ENCODE measurements at places on chromosomes 2 and 18. TPM values are rescaled to one million over a fixed set of nuclear protein-coding genes. Genes with fewer than 3 reads are reported as not detected.

GRCh38 chr2:897091-897490 is 53.6 kb upstream of the SNTG2 start:
- H3K36me3 ChIP-seq, result no peaks in the 10 kb centered on the region
- H3K4me1 ChIP-seq, result no peaks in the 10 kb centered on the region
- peaks cover 11% of the 10 kb centered on the region for H3K27me3 ChIP-seq
- H3K4me3 ChIP-seq, result no peak overlapping the region
- H3K27ac ChIP-seq, result no peak overlapping the region

- DNase-seq, result no peak
- H3K27ac ChIP-seq, result no peak overlapping the region
- no peak overlapping the region for H3K4me3 ChIP-seq
- H3K4me1 ChIP-seq, result peaks cover 14% of the 10 kb centered on the region
- H3K27me3 ChIP-seq, result peaks cover 34% of the 10 kb centered on the region
Observed at GRCh38 chr2:54672590-54673456, 50.6 kb upstream of the EML6 start.

GRCh38 chr18:58694720-58695468 is 23.6 kb downstream of the MALT1 start:
- no peak for DNase-seq
- H3K4me3 ChIP-seq, result no peak overlapping the region
- peaks cover 58% of the 10 kb centered on the region for H3K4me1 ChIP-seq
- H3K27ac ChIP-seq, result peak overlapping the region; percentile 79
- peaks cover 51% of the 10 kb centered on the region for H3K36me3 ChIP-seq

GRCh38 chr2:168396131-168396530 is 59.9 kb upstream of the CERS6 start:
- no peaks in the 10 kb centered on the region for H3K4me1 ChIP-seq
- no peak overlapping the region for H3K4me3 ChIP-seq
- no peaks in the 10 kb centered on the region for H3K36me3 ChIP-seq
- no peak for DNase-seq
- H3K27ac ChIP-seq, result no peak overlapping the region

GRCh38 chr2:130261970-130262760 is 63.9 kb upstream of the TUBA3E start:
- H3K4me1 ChIP-seq, result no peaks in the 10 kb centered on the region
- H3K27me3 ChIP-seq, result peaks cover 22% of the 10 kb centered on the region
- no peak overlapping the region for H3K27ac ChIP-seq
- H3K4me3 ChIP-seq, result no peak overlapping the region
- H3K36me3 ChIP-seq, result no peaks in the 10 kb centered on the region

DNA sequence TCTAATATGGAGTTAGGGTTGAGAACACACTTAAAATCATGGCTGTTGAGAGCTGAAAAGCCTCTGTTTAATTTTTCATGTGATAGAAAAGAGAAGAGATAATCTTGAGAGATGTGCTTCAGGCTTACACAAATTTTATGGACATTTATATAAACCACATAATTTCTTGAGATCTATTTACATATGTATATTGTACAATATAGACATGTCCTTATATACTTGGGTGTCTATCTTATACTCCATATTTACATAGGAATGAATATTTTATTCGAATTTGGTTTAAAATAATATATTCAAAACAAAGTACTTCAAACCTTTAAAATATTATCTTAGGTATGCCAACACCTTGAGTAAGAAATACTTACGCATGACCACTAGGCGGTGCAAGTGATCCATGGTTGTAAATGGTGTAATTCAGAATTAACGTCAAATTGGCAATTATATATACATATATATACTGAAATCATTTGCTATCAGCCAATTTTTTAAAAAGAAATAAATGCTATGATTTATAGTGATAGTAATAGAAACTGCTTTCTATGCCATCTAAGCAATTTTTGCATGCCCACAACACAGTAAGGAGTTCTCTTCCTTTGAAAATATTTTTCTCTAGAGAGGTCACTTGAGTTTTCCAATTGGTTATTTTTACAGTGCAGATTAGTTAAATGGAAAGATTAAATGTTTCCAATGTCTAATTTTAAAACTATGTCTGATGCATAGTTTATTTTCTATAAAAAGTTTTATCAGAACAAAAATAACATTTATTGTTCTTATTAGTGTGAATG is 37.6 kb upstream of the SPAG16 start:
- H3K4me3 ChIP-seq, result no peak overlapping the region
- H3K27me3 ChIP-seq, result no peaks in the 10 kb centered on the region
- H3K27ac ChIP-seq, result no peak overlapping the region
- peaks cover 10% of the 10 kb centered on the region for H3K4me1 ChIP-seq
- H3K36me3 ChIP-seq, result no peaks in the 10 kb centered on the region

DNA sequence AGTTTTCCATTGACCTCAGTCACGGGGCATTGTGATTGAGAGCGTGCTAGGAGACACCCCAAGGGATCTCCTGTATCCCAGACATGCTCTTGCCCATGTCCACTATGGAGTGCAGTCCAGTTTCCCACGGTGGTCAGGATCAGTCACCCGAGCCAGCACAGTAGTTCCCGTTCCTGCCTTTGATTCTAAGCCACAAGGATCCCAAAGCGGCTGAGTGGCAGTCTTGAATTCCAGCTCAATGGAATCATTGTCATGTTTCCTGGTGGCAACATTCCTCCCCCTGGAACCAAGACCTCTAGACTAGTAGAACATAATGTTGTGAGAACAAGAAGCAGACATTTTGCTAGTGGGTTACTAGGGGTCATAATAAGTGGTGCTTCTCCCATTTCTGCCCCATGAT is 154.3 kb downstream of the SEPTIN10 start:
- H3K27me3 ChIP-seq, result no peaks in the 10 kb centered on the region
- no peak overlapping the region for H3K27ac ChIP-seq
- H3K4me1 ChIP-seq, result peaks cover 12% of the 10 kb centered on the region
- H3K36me3 ChIP-seq, result peaks cover 2% of the 10 kb centered on the region
- DNase-seq, result no peak

DNA sequence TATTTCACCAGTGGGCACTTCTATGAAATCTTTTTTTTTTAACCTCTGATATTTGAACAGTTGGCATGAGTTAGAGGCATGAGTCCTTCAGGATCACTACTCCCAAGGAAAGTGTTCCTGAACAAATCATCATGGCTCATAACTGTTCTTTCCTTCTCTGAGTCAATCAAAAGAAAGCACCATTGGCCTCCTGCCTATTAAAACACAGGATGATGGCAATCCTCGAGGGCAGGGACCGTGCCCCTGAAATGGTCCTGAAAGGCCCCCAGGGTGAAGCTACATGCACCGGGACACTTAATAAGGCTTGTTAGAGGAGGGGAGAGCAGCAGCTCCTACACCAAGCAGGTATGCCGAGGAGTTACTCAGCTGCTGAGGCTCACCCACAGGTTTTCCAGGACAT is 43.5 kb downstream of the SLC14A2 start:
- no peak overlapping the region for H3K27ac ChIP-seq
- H3K4me1 ChIP-seq, result peaks cover 28% of the 10 kb centered on the region
- no peaks in the 10 kb centered on the region for H3K27me3 ChIP-seq
- DNase-seq, result no peak
- H3K36me3 ChIP-seq, result no peaks in the 10 kb centered on the region
- H3K4me3 ChIP-seq, result no peak overlapping the region

DNA sequence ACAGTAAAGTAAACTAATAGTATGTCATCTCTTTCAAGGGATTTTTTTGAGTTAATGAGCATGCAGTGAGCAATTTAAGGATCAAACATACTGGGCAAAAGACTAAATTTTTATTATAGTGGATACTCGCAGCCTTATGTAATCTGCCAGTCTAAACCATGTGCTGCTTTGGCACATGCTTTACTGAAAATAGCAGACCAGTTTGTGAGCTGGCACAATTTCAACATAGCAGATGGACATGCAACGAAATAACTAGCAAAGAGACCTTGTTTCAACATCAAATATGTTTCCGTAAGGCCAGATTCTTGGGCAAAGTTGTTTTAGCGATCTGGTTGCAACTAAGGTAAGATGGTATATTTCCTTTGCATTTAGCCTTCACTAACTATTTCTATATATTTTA is 807.3 kb downstream of the NR4A2 start:
- no peaks in the 10 kb centered on the region for H3K4me1 ChIP-seq
- no peak overlapping the region for H3K4me3 ChIP-seq
- no peaks in the 10 kb centered on the region for H3K36me3 ChIP-seq
- DNase-seq, result no peak
- H3K27me3 ChIP-seq, result no peaks in the 10 kb centered on the region
- H3K27ac ChIP-seq, result no peak overlapping the region

GRCh38 chr2:221914334-221914880 is 342.3 kb upstream of the EPHA4 start:
- no peak overlapping the region for H3K27ac ChIP-seq
- peaks cover 4% of the 10 kb centered on the region for H3K27me3 ChIP-seq
- DNase-seq, result no peak
- H3K4me3 ChIP-seq, result no peak overlapping the region

GRCh38 chr2:207231106-207231865 is 65.5 kb upstream of the KLF7 start:
- no peaks in the 10 kb centered on the region for H3K36me3 ChIP-seq
- peaks cover 42% of the 10 kb centered on the region for H3K4me1 ChIP-seq
- peak overlapping the region; percentile 79 for H3K27ac ChIP-seq
- H3K4me3 ChIP-seq, result no peak overlapping the region
- no peaks in the 10 kb centered on the region for H3K27me3 ChIP-seq
- DNase-seq, result peak; percentile 43

GRCh38 chr2:10160203-10160955 is 37.8 kb downstream of the RRM2 start:
- DNase-seq, result no peak
- H3K4me3 ChIP-seq, result no peak overlapping the region
- H3K36me3 ChIP-seq, result peaks cover 8% of the 10 kb centered on the region
- H3K4me1 ChIP-seq, result no peaks in the 10 kb centered on the region
- H3K27me3 ChIP-seq, result no peaks in the 10 kb centered on the region

DNA sequence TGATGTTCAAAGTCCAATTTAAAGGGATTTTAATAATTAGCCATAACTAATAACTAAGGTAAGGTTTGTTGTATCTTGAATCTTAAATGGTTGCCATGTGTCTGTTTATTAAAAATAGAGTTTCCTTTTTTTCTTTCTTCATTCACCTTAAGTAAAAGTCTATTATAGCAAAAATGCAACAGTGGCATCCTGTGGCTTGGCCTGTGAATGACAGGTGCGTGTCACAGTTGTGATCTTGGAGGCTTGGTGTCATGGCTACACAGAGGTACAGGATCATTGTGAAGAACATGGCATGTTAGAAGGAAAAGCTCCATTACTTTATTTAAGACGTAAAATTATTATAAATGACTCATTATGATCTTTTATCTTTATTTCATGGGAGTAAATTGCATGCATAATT is 246.1 kb downstream of the BCL2 start:
- H3K4me1 ChIP-seq, result peaks cover 7% of the 10 kb centered on the region
- H3K4me3 ChIP-seq, result no peak overlapping the region
- DNase-seq, result peak; percentile 46

GRCh38 chr2:120343433-120344105 is 2.4 kb upstream of the INHBB start:
- no peaks in the 10 kb centered on the region for H3K36me3 ChIP-seq
- no peak overlapping the region for H3K27ac ChIP-seq
- H3K4me1 ChIP-seq, result peaks cover 22% of the 10 kb centered on the region
- H3K27me3 ChIP-seq, result peaks cover 48% of the 10 kb centered on the region
- DNase-seq, result peak; percentile 84

- no peak overlapping the region for H3K27ac ChIP-seq
- no peak overlapping the region for H3K4me3 ChIP-seq
- DNase-seq, result no peak
- peaks cover 5% of the 10 kb centered on the region for H3K4me1 ChIP-seq
Observed at GRCh38 chr18:79599441-79599931, 80.1 kb upstream of the CTDP1 start.

GRCh38 chr18:57787068-57787685 is 15.9 kb downstream of the ATP8B1 start:
- no peaks in the 10 kb centered on the region for H3K27me3 ChIP-seq
- H3K36me3 ChIP-seq, result no peaks in the 10 kb centered on the region
- H3K4me1 ChIP-seq, result no peaks in the 10 kb centered on the region
- no peak overlapping the region for H3K4me3 ChIP-seq

DNA sequence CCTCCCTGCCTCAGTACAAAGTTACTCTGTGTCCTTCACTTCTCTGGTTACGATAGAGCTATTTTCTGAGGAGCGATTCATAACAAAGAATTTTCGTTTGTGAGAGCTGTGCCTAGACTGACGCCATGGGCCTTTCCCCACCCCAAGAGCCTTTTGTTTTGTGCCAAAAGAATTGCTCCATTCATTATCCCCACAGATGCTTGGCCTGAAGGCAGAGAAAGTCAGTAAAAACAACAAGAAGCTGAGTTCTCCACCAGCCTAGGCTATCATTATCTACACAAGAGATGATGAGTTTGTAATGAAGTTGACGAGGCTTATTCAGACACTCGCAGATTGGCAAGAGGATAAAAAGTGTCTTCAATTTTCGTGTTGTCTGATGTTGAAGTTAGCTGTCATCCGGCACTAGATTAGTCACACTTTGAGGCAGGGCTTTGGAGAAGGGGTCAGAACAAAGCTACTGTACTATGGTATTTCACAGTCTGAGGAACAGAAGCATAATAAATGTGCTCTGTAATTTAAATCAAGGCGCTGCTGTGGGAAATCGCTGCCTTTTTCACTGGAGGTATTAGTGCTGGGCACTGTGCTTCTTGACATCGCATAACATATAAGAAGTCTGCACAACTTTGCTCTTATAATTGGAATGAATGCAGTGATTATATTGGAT is 278.4 kb upstream of the FIGN start:
- no peaks in the 10 kb centered on the region for H3K27me3 ChIP-seq
- H3K4me1 ChIP-seq, result no peaks in the 10 kb centered on the region
- no peak for DNase-seq
- H3K4me3 ChIP-seq, result no peak overlapping the region
- no peaks in the 10 kb centered on the region for H3K36me3 ChIP-seq

DNA sequence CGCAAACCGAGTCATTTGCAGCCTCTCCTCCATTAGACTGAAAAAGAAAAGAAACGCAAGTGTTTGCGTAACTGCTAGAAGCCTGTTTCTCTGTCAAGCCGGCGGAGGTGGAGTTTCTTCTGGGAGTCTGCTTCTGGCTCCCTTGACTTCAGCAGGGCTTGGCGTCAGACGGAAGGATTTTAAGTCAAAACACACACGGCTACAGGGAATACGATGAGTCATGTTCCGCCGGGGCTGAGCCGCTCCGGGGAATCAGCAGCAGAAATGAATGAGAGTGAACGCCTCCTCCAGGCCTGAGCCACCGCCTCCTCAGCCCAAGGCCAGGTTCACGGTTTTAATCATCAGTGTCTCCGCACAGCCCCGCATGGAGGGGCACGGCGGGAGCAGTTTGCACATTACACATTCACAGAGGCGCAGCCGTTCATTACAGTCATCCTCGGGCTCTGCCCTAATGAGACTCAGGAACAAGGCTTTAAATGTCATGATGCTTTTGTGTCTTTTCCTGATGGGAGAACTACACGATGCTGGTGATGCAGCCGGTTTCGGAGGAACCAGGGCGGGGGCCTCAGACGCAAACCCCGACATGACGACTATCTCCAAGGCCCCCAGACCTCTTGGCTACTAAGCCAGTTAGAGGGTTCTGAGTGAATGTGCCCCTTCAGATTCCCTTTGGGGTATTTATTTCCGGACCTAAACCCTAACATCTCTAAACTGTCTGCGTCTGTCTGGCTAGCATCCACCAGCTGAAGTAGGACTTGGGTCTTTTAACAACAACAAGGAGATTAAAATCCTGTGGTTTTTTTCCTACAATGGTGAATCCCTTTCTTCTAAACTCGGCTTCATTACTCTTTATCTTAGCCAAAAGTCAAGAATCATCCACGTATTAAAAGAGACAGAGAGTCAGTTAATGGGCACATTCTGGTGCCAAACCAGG is 11.1 kb upstream of the SCG2 start:
- H3K27ac ChIP-seq, result no peak overlapping the region
- no peaks in the 10 kb centered on the region for H3K4me1 ChIP-seq
- no peaks in the 10 kb centered on the region for H3K36me3 ChIP-seq
- no peak for DNase-seq

PIEZO2 gene
- total RNA-seq, result not detected

AQP12A gene
- total RNA-seq, result not detected

MYL12B gene
- total RNA-seq, result 301 TPM

AGXT gene
- total RNA-seq, result not detected

CD8B2 gene
- total RNA-seq, result 0.11 TPM

RGPD8 gene
- 9.2 TPM for total RNA-seq
